ENCODE measurements at places on chromosomes 16 and 17. TPM values are rescaled to one million over a fixed set of nuclear protein-coding genes. Genes with fewer than 3 reads are reported as not detected.

GRCh38 chr16:4868026-4868425, 20.7 kb downstream of the UBN1 start:
- peaks cover 10% of the 10 kb centered on the region for H3K36me3 ChIP-seq
- H3K4me3 ChIP-seq = no peak overlapping the region
- no peaks in the 10 kb centered on the region for H3K27me3 ChIP-seq
- no peaks in the 10 kb centered on the region for H3K4me1 ChIP-seq

DNA sequence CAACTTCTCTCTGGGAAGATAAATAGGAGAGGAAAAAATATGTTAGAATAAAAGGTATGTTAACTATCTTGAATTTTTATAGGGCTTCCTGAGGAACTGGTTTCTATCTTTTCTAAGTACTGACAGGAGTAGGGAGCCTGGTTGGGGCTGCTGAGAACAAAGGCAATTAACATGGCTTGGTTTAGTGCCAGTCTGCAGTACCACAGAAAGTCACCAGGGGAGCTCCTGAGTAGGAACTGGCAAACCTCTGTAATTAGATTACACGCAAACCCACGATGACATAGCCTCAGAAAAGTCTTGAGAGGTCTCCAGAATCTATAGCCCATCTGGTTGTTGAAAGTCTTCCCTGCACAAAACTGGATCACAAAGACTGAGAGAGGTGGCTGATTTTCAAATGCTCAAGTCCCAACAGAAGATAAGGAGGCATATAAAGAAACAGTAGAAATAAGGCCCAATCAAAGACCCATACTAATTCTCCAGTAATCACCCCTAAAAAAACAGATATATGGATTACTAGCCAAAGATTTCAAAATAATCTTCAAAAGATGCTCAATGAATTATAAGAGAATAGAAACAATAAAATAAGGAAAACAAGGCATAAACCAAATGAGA, 11.7 kb upstream of the CNTNAP4 start:
- H3K27me3 ChIP-seq = no peaks in the 10 kb centered on the region
- H3K36me3 ChIP-seq = no peaks in the 10 kb centered on the region
- H3K4me3 ChIP-seq = no peak overlapping the region
- H3K27ac ChIP-seq = no peak overlapping the region

DNA sequence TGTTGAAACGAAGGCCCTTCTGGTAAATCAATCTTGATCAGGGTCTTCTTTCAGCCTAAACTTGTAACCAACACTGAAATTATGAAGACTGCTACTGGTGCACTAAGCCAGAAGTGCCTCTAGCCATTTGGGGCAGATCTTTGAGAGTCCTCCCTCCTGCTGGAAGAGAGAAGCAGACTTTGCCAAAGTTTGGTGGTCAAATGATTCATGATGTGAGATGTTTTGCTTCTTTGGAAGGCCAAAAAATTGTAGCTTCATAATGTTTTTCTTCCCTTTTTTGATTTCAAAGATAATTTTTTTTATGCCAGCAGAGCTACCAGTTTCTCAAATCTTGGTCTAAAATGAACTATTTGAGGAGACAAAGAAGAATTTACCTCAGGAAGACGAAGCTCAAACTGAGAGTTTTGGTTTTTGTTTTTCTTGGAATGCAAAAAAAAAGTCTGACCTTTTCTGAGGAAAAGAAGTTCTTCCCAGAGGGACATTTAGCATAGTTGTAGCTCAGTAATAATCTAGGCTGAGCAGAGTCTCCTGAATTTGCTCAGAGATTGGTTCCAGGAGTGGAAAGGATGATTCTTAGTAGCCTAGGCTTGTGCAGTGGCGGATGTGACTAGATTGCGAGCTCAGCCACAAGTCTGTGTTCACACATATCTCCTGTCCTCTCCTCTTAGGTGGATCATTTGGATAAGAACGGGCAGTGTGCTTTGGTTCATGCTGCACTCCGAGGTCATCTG, 50.9 kb downstream of the CYB561 start:
- H3K27me3 ChIP-seq = no peaks in the 10 kb centered on the region
- no peak for DNase-seq
- H3K4me1 ChIP-seq = peaks cover 4% of the 10 kb centered on the region
- H3K27ac ChIP-seq = no peak overlapping the region
- H3K4me3 ChIP-seq = no peak overlapping the region

DNA sequence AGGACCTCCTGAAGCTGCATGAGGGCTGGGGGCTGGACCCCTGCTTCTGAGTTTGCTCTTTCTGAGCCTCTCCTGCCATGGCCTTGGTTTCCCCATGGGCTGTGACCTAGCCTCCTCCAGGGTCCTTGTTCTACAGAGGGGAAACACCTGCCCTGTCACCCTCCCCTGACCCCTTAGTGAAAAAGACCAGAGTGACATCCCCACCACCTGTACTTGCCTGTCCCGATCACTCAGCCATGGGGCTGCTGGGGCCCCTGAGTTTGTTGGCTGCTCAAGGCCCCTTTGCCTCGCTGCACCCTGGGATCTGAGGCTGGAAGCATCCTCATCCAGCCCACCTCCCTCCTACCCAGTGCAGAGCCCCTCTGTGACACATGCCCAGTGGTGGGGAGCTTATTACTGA, 800 bp downstream of the NOD2 start:
- H3K27ac ChIP-seq = no peak overlapping the region
- peaks cover 34% of the 10 kb centered on the region for H3K4me1 ChIP-seq
- H3K36me3 ChIP-seq = no peaks in the 10 kb centered on the region
- DNase-seq = no peak

- H3K4me3 ChIP-seq = peak overlapping the region; percentile 36
- peaks cover 49% of the 10 kb centered on the region for H3K4me1 ChIP-seq
- no peaks in the 10 kb centered on the region for H3K36me3 ChIP-seq
- H3K27me3 ChIP-seq = no peaks in the 10 kb centered on the region
- no peak for DNase-seq
- peak overlapping the region; percentile 90 for H3K27ac ChIP-seq
Observed at GRCh38 chr17:16484445-16485175, 7.4 kb downstream of the LRRC75A start.

DNA sequence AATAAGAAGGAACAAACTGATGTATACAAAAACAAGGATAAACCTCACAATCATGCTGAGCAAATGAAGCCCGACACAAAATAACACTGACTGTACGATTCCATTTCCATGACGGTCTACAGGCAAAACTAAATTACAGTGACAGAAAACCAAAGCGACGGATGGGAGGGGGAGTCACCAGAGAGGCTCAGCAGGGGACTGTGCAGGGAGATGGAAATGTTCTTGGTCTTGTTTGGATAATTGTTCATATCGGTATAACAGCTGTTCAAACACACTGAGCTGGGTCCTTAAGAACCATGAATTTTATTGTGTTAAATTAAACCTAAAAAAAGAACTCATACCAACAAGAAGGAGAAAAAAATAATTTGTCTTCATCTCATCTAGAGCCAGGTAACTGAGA, 97.8 kb downstream of the NXN start:
- peak overlapping the region; percentile 16 for H3K4me3 ChIP-seq
- no peaks in the 10 kb centered on the region for H3K27me3 ChIP-seq
- no peak overlapping the region for H3K27ac ChIP-seq
- H3K36me3 ChIP-seq = peaks cover 2% of the 10 kb centered on the region
- H3K4me1 ChIP-seq = peaks cover 59% of the 10 kb centered on the region
- no peak for DNase-seq

The MLX gene
- 41.1 TPM for total RNA-seq

The PRAC2 gene
- not detected for total RNA-seq

All from neural crest cell (in vitro differentiated cells).